ENCODE measurements at places on chromosomes 16 and 17.
A peak's percentile ranks its signal among the peaks of the same experiment; 100 is the strongest.

GRCh38 chr17:63792055-63792729 lies 18.2 kb downstream of the DDX42 start:
- no peak for DNase-seq

DNA sequence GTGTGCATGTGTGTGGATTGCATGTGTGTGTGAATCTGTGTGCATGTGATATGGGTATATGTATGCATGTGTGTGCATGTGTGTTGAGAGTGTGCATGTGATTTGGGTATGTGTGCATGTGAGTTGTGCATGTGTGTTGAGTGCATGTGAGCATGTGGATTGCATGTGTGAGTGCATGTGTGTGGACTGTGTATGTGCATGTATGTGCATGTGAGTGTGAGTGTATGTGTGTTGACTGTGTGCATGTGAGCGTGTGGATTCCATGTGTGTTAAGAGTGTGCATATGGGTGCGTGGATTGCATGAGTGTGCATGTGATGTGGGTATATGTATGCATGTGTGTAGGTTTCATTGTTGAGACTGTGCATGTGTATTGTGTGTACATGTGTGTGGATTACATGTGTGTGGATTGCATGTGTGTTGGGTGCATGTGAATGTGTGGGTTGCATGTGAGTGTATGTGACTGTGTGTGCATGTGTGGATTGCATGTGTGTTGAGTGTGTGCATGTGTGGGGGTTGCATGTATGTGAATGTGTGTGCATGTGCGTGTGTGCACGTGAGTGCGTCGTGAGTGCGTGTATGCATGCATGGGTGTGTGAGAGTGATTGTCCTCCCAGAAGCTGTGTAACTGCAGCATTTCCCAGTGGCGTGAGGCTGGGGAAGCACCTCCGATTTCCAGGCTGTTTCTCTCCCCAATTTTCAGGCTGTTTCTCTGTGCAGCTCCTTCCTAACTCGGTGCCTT lies 19.4 kb downstream of the C1QTNF1 start:
- DNase-seq, result no peak

DNA sequence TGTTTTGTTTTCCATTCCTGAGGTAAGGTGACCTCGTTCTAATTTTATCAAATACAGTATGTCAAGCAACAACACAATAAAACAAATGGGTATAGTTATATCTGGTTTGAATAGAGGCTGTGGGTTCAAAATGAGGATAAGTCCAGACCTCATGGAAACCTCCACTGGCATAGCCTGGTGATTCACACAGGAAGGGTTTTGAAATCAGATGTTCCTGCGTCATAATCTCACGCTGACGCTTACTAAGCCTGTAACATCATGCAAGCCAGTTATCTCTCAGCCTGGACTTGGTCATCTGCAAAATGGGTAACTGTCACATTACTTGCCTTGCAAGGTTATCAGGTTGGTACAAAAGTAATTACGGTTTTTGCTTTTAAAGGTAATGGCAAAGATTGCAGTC lies 1056.3 kb upstream of the EEF2KMT start:
- DNase-seq, result no peak

- peak; percentile 95 for DNase-seq
These were observed 19.2 kb downstream of the SGF29 start for GRCh38 chr16:28572696-28573510.

DNA sequence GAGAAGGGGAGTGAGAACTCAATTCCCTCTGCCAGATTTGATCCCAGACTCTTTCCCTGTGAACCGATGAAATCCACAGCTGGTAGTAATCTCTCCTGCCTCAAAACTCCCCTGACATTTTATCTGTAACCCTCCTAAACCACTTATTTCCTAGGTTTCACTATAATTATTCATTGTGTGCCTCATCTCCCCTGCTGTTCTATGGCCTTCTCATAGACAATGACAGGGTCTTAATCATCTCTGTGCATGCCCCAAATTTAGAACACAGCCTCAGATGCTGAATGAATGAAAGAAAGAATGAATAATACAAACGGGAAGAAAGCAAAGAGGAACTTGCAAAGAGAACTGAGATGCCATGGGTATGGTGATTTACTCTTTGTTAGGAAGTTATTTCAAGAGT lies 451.1 kb downstream of the HS3ST3B1 start:
- DNase-seq, result no peak

- DNase-seq, result no peak
These were observed 33.5 kb downstream of the PPM1E start for GRCh38 chr17:58789160-58789559.

DNA sequence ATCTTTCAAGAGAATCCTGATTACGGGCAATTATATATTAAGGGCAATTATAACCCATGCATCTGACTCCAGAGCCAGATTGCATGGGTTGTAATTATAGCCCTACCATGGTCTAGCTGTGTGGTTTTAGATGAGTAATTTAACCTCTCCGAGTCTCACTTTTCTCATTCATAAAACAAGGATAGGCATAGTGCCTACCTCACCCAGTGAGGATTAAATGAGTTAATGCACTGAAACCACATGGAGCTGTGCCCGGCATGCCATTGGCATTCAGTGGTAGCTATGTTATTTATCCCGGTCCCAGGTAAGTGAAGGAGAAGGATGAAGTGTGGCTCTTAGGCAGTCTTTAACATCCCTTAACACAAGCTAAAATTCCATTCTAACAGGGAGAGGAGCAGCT lies 6.3 kb downstream of the SNX20 start:
- no peak for DNase-seq

DNA sequence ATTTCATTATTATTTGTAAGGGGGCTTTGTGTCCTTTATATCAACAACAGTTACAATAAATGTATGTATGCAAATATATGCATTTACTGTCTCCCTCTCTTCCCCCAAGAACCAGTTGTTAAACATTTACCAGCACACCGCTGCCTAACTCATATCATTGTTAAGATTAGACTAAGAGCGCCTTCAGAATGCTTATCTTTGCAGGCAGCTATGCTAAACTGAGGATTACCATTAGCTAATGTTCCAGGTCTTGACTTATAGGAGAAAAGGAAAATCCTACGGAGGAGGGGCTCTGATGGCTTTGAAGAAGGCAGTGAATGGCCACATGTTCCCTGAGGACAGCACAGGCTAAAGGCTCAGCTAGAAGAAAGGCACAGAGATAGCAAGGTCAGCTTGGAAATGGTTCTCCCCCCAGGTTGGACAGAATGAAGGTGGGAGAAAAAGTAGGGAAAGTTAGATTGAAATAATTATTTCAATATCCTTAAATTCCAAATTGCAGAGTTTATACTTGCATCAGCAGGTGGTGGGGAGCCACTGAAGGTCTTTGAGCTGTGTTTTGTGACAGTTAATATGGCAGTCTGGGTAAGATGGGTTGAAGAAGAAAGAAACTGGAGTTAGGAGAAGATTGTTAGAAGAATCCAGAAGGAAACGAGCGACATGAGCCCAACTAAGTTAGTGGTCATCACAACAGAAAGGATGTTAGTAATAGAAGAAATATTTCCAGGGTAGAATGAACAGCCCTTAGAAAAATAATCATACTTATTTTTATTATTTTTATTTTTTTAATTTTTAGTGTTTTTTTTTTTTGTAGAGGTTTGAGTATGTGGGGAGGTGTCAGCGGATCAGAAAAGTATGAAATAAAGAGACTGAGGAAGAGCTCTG lies 87.0 kb upstream of the MAF start:
- DNase-seq, result no peak

DNA sequence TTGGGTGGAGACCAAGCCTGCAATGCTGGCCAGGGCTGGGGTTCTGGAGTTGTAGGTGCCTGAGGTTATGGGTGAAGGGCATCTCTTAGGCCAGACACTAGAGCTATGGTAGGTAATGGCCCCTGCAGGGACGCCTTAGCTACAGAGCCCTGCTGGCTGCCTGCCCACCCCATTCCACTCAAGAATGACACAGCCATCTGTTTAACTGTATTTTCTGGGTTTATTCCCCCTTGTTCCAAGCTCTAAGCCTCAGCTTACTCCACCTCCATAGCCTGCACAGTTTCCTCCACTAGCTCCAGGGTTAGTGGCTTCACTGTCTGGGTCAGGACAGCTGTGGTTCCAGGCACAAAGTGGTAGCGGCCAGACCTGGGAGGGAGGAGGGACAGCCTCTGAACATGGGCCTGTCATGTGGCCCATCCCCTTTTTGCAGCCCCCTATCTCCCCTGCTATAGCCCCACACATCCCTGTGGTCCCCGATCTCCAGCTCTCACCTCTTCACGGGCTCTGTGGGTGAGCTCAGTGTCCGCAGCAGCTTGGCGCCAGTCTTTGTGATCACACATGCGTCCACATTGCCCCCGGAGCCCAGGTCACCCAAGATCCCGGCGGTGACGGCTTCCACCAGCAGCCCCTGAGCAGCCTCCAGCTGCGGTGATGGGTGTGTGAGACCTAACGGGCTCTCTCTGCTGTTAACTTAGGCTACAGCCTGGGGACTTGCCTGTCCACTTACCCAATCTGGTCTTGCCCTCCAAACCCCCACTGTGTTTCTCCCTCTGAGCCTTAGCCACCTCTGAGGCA lies 2.1 kb downstream of the PSMB10 start:
- no peak for DNase-seq

GRCh38 chr16:4557973-4558372 lies 1.8 kb downstream of the C16orf96 start:
- peak; percentile 64 for DNase-seq

DNA sequence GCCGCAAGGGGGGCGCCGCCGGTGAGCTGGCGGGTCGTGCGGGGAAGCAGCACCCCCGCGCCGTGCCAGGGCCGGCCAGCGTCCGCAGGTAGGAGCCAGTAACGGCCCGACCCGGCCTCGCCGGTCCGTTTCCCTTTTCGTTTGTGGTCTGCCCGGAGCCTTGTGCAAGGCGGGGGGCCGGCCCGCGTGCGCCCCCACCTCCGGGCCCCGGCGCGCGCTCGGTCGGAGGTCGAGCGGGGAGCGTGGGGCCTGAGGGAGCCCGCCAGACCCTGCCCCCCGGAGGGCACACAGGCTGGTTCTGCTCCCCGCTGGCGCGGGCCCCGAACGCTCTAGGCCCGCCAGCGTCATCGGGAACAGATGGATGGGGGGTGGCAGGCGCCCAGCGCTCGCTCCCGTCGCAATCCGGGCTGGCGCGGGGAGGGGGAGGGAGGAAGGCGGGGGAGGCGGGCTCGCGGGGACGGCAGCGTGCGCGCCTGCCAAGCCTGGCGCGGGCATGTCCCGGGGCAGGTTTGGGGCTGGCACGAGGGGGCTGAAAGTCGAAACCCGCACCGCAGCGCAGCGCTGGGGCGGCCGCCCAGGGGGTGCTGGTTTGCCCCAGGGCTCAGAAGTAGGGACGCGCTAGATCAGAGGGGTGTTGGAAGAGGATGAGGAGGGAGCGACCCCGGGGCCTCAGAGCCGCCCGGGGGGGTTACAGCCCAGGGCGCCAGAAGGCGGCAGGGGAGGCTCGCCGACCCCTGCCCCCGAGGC lies 1.5 kb upstream of the GSE1 start:
- peak; percentile 89 for DNase-seq

- no peak for DNase-seq
These were observed 94.8 kb downstream of the TNFRSF13B start for GRCh38 chr17:16877099-16877498.

GRCh38 chr17:66990047-66990446 lies 25.5 kb downstream of the CACNG4 start:
- no peak for DNase-seq

- no peak for DNase-seq
These were observed 1.4 kb downstream of the KIAA0753 start for GRCh38 chr17:6639014-6639585.

DNA sequence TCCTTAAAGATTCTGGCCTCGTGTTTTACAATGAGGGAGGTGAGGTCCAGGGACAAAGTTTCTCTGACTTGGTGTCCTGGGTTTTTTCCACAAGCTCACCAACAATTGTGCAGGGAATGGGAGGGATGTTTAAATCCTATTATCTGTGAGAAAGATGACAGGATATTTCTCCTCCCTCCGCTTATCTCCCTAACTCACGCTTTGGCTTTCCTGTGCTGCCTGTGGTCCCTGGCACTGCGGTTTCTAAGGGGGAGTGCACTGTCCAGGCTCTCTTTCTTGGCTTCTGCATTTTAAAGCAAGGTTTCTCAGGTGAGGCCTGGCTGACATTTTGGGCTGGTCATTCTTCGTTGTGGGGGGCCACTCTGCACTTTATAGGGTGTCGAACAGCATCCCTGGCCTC lies 16.4 kb downstream of the GGA3 start:
- no peak for DNase-seq

- no peak for DNase-seq
These were observed 93.0 kb downstream of the UTP18 start for GRCh38 chr17:51353296-51353695.

GRCh38 chr16:73048292-73049080 lies 558 bp upstream of the ZFHX3 start:
- DNase-seq, result peak; percentile 84

- no peak for DNase-seq
These were observed 89.3 kb upstream of the SDK2 start for GRCh38 chr17:73733517-73733916.

DNA sequence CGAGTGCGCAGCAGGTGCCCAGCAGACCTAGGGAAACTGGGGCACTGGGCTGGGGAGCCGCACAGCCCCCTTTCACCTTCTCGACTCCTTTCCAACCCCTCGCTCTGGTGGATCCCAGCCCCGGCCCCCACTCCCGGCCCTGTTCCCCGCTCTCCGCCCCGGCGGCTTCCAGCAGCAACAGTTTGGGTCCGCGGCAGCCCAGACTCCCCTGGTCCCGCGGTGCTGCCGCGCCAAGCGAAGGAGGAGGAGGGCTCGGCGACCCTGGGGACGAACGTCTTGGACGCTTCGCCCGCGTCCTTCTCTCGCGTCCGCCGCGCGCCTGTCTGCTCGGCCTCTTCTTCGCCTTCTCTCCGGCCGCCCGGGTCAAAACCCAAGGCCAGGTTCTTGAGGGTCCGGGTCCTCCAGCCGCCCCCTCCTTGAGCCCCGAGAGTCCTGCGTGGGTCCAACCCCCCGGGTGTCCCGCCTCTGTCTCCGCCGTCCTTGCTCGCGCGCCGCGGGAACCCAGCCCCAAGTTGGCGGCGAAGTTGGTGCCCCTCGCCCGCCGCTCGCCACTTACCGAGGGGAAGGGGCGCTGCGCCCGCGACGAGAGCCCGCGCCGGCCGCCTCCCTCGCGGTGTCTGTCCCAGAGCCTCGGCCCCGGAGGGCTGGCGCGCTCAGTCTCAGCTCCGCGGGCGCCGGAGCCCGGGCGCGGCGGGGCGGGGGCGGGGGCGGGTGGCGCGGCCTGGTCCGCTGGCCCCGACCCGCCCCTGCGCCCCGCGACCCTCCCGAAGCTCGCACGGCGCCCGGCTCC lies 1.4 kb upstream of the GRIN2C start:
- no peak for DNase-seq

GRCh38 chr16:53356478-53357207 lies 77.6 kb upstream of the RBL2 start:
- DNase-seq, result no peak

DNA sequence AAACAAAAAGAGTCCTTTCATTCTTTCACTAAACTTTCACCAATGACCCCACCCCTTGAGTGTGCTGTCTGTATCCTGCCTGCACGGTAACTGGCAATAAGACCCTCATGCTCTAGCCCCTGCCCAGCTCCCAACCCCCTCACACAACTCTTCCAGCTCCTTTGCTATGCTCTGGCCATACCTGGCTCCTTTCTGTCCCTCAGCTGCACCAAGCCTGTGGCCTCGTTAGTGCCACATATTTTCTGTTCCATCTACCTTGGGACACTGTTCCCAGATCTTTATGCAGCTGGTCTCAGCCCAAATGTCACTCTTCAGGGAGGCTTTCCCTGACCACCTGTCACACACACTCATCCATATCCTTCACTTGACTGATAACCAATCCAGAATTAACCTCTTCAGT lies 47.3 kb downstream of the C16orf82 start:
- no peak for DNase-seq

GRCh38 chr17:38536661-38537060 lies 69.1 kb downstream of the SRCIN1 start:
- DNase-seq, result no peak

GRCh38 chr17:57490111-57490845 lies 234.0 kb downstream of the MSI2 start:
- no peak for DNase-seq

GRCh38 chr16:69538808-69539207 lies 27.0 kb upstream of the NFAT5 start:
- DNase-seq, result no peak
